GM20000 (cell line): ENCODE measurements at places on chromosomes 11 and 22.

DNA sequence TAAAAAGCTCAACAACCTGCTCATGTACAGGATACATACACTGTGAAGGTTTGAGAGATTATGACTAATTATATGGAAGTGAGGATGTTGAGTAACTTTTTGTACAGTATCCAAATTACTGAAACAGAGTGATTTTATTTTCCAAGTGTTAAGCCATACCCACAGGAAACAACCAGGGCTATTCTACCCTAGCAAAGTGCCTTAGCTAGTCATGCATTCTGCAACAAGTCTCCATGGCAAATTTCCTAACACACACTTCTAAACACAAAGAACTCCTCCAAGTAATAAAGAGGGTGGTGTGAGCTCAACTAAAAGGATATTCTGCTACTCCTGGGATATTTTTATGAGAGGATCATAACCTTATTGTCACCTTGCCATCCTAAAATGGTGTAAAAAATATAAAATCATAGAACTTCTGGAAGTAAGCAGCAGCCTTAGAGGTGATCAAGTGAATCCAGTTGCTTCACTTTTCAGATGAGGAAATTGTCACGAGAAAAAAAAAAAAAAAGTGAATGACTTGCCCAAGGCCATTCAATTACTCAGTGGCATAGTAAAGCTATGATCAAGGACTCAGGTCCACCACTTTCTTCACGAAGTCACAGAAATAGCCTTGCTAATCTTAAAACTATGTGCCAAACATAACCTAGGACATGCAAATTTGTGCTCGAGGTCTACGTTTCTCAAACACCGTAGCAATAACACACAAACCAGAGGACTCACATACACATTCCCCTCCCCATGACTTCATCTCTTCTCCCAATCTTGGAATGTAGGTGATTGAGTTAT lies 4.2 kb downstream of the LGR4 start:
- DNase-seq = no peak

GRCh38 chr11:78691215-78691614 lies 116.6 kb upstream of the NARS2 start:
- DNase-seq = no peak

DNA sequence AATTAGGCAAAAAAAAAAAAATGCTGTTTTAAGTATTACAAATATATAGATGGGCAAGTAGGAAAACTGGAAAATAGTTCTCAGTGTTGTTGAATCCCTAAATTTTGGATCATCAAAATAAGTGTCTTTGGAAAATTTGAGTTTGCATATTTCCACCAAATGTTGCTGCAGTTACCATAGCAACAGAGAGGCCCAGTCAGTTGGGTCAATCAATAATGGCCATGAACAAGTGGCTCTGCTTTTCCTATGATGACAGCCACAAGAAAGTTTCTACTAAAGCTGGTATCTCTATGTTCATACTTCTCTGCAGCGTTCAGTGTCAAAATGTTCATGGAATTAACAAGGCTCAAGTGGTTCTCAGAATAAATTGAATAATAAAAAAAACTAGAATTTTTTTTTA lies 79.1 kb downstream of the SERGEF start:
- no peak for DNase-seq

DNA sequence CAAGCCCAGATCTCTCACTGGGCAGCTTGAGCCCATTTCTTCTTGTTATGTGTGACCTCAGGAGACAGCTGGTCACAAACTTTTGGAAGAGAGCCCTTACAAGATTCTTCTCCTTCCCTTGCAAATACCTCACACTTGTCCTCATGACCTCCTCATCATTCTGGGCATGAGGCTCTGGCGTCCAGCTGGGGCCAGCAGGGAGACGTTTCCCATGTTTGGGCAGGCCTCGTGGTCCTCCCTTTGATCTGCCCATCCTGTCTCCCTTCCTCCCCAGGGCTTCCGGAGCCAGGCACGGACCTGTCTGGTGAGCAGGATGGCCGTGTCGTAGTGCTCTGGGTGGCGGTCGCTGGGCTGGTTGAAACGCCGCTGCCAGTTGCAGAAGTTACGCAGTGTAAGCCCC lies 9.7 kb downstream of the ADAMTS8 start:
- no peak for DNase-seq

DNA sequence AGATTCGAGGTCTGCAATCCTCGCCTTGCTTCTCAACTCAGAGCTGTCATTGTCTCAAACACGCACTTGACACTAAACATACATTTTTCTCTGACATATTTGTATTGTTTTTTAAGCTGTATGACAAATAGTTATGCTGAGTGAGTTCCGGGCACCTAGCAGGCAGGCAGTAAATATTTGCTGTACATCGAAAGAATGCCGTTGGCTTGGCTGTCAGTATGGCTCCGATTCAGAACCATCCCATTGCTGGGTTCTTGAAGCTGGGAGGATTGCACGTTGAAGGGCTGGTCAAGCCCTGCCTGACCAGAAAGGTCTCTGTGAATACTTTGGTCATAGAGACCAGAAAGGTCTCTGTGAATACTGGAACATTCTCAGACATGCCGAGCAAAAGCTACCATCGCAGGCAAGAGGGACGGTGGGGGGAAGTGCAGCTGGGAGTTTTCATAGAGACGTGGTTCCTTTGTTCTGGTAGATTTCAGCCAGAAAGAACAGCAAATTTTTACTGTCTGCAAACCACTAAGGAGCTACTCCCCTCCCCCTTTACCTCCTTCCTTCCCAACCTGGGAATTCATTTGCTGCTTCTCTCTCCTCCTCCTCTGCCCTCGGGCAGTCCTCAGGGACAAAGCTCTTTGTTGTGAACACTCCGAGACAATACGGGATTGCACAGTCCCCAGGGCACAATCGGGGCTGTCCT lies 202.2 kb upstream of the SORL1-AS1 start:
- DNase-seq = no peak

DNA sequence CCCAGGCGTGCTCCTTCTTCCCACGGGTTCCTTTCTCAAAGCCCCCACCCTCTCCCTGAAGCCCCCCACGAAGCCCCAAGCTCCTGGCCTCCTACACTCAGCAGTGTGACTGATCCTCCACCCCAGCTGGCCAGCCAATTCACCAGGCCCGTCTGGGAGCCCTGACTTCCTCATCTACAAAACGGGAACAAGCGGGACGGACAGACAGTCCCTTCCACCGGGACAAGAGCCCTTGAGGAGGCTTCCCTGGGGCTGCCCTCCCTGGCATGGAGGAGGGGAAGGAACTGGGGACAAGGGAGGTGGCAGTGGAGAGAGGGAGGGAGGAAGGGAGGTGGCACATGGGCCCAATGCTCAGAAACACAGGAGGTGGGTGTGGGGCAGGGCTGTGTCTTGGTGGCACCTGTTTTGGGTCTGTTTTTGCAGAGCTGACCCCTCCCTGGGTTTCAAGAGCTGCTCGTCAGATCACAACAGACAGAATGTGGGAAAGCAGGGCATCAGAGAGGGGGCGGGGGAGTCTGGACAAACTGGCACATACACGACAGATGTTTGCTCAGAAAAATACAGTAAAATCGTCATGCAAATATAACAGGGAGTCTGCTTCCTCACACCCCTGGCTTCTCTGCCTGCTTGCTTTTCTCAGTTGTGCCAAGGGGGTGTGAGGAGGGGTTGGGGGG lies 56.8 kb downstream of the ELFN2 start:
- no peak for DNase-seq

DNA sequence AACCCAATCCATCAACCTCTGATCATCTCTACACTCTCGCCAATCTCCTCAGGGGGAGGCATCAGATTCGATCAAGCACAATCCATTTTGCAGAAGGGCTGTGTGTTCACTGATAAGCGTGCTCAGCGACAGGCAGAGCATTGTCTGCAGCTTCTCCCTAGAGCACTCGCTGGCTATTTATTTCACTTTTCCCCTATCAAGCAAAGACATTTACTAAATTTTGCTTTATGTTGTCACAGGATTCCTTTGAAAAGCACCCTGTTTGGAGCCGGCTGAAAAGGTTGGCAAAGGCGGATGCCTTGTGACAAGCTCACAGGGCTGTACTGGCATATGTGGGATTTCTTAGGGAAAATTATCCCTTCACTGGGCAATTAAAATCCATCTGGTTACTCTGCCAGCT lies 1381.5 kb upstream of the TENM4 start:
- no peak for DNase-seq

- DNase-seq = no peak
Measured at GRCh38 chr22:44297470-44298061, 15.2 kb downstream of the SHISAL1 start.

- DNase-seq = no peak
Measured at GRCh38 chr11:11207428-11207827, 145.6 kb downstream of the CSNK2A3 start.

DNA sequence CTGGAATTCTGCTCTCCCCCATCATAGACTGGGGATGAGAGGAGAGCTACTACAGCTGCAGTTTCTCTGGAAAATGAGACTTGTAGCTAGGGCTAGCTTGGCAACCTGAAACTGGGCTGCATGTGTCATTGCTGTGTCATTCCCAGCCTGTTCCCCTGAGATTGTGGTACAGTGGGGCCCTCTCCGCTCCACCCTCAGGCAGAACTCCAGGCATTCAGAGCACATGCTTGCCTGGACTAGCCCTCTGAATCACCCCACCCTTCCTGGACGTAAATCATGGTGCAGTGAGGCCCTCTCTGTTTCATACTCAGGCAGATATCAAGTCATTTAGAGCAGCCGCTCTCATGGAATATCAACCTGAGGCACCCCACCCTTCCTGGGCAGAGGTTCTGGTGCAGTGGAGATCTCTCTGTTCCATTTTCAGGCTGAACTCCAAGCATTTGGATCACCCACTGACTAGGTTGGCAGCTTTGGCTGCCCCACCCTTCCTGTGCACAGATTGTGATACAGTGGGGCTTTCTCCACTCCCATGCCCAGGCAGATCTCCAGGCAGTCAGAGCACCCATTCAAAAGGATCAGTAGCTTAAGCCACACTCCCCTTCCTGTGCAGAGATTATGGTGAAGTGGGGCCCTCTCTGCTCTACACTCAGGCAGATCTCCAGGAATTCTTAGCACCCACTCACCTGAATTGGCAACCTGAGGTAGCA lies 274.4 kb downstream of the C11orf87 start:
- no peak for DNase-seq

- no peak for DNase-seq
Measured at GRCh38 chr11:57340039-57340615, 2.0 kb downstream of the P2RX3 start.

- no peak for DNase-seq
Measured at GRCh38 chr11:129268371-129268770, 76.2 kb upstream of the ARHGAP32 start.

- no peak for DNase-seq
Measured at GRCh38 chr11:75303544-75304224, 47.8 kb downstream of the ARRB1 start.

DNA sequence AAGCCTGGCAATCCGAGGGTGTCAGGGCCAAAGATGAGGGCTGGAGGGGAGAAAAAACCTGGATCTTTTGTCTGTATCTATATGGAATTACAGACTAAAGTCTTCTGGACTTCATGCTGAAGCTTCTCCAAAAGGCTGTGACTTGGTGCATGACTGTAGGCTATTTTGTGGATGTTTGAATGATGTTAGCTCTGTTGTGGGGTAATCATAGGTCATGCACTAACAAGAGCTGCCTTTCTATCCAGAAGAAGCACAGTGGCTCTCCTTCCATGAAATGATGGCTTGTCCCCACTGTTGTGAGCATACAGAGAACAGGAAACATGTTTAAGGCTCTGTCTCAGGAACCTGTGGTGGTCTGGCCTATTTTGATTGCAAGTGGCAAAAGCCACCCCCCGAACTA lies 263.3 kb upstream of the PLET1 start:
- no peak for DNase-seq

GRCh38 chr22:29647954-29648737 lies 44.7 kb downstream of the NF2 start:
- DNase-seq = no peak

- no peak for DNase-seq
Measured at GRCh38 chr11:122848186-122848585, 9.9 kb downstream of the CRTAM start.

DNA sequence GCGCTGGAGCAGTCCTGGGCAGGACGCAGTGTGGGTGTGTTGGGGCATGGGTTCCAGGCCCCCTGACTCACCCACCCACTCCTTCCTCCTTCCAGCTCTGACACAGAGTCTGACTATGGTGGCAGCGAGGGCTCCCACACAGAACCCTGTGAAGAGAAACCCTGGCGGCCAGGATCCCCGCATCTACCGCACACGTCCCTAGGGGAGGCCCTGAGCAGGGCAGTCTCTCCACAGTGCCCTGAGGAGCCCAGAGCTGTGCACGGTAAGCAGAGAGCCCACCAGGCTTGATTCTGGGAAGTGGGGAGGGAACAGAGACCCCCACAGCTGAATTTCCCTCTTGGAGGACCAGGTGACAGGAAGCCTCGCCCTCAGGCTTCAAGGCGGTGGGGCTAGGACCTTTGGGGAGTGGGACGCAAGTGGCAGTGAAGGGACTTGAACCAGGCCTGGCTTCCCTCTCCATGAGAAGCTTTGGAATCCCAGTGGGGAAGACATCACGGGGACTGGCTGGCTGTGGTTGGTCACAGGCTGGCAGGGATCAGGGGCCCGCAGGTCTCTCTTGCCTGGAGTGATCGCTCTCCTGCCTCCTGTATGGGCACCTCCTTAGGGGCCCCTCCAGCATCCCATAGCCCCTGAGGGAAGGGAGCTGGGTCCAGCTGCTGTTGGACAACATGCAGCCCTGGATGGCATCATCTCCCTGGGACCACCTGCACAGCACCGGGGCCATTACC lies 96.4 kb upstream of the PARVA start:
- DNase-seq = no peak

GRCh38 chr11:2570211-2570811 lies 125.5 kb downstream of the KCNQ1 start:
- DNase-seq = no peak

GRCh38 chr11:27718346-27718862 lies 18.1 kb upstream of the BDNF start:
- DNase-seq = no peak

GRCh38 chr11:27234043-27234668 lies 128.9 kb downstream of the CCDC34 start:
- DNase-seq = peak; percentile 44

- DNase-seq = no peak
Measured at GRCh38 chr11:120095516-120095915, 42.4 kb downstream of the TRIM29 start.

DNA sequence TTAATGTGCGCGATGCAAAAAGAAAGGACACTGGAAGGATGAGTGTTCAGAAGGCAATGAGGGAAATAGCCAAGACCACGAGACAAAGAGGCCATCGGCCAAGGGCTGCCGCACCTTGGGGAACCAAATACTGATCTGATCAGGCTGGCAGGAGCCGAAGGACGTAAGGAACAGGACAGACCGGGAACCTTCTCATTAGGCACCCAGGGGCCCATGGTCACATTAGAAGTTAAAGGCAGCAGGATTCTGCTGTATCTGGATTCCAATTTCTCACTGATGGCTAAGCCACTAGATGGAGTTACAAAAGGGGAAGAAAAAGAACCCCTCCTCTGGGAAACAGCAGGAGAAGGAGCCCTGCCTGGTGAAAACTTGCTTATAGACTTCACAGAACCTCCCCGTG lies 28.8 kb upstream of the CPT1A start:
- no peak for DNase-seq

- no peak for DNase-seq
Measured at GRCh38 chr11:117918366-117919255, 10.6 kb downstream of the TMPRSS13 start.
